T-helper 2 cell treated with Interferon-gamma antibody and Interleukin-4, amounts not matched to agents 5 μg/mL and 100 μg/mL, for 36 hours (primary cell): ENCODE measurements at places on chromosomes 12 and 14.
A peak's percentile ranks its signal among the peaks of the same experiment; 100 is the strongest.

DNA sequence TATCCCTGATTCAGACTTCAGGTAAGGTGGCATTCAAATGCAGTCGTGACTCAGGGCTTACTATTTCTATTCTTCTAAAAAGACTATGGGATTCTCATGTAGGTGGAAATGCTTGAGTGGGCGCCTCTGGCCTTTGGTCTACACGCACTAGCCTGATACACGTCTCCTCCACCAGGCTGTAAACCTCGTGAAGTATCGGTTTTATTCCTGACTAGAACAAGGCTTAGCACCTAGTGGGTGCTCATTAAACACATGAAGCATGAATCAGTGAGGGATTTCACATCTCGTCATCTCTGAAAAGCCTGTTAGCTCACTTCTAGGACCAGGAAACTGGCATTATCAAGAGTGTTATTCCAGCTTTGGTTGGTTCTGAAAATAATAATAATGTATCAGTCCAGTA, 17.7 kb upstream of the HNF1A start:
- DNase-seq: peak; percentile 11

GRCh38 chr14:50977863-50978528, 33.7 kb upstream of the PYGL start:
- DNase-seq: no peak

- DNase-seq: no peak
Measured at GRCh38 chr14:59256331-59256730, 67.9 kb downstream of the DAAM1 start.

DNA sequence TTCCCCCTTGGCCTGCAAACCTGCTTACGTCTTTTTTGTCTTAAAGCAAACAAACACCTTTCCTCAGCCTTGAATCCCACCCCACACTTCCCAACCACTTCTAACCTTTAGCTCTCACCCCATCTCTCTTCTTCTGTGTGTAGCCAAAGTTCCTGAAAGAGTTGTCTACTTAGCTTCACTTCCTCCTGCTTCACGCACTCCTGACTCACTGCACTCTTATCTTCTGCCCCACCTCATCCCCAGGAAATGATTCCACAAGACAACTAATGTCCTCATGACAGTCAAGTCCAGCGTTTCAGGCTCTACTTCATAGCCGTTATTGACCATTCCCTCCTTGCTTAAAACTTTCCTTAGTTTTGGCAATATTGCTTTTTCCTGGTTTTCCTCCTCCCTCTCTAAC, 22.4 kb downstream of the EIF2B2 start:
- no peak for DNase-seq

GRCh38 chr12:116863275-116863767, 17.9 kb downstream of the HRK start:
- no peak for DNase-seq

- DNase-seq: no peak
Measured at GRCh38 chr12:15808250-15808649, 19.1 kb upstream of the EPS8 start.

- DNase-seq: no peak
Measured at GRCh38 chr14:49240383-49240782, 345.8 kb downstream of the RPS29 start.

DNA sequence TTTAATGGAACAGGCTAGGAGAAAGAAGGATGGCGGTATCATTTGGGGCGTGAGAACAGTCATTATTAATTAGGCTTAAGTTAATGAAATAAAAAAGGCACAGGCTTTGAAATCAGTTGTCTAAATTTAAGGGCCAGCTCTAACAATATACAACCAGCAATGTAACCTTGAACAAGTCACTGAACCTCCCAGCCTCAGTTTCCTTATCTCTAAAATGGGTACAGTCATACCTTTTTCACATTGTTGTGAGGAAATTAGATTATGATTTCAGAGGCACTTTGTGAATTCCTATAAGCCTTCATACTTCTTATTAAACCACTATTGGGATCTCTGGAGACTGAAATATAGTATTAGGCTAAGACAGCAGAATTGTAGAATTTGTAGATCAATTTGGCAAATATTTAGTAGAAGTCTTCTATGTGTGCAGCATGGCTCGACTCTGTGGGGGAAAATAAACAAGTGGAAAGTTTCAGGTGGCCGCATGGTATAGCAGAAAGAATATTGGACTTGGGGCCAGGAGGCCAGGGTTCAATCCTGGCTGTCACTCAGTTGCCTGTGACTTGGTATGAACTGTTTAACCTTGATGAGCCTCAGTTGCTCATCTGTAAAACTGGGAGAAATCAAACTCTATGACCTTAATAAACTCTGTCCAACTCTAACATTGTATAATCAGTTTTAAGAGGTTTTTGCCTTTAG, 117.7 kb downstream of the ETV6 start:
- no peak for DNase-seq

GRCh38 chr14:100532154-100532861, 54.9 kb downstream of the BEGAIN start:
- DNase-seq: no peak

- no peak for DNase-seq
Measured at GRCh38 chr12:131352296-131352900, 358.5 kb upstream of the SFSWAP start.

GRCh38 chr14:53047307-53048069, 96.6 kb upstream of the FERMT2 start:
- no peak for DNase-seq

GRCh38 chr12:131211340-131211938, 257.7 kb downstream of the ADGRD1 start:
- peak; percentile 16 for DNase-seq

DNA sequence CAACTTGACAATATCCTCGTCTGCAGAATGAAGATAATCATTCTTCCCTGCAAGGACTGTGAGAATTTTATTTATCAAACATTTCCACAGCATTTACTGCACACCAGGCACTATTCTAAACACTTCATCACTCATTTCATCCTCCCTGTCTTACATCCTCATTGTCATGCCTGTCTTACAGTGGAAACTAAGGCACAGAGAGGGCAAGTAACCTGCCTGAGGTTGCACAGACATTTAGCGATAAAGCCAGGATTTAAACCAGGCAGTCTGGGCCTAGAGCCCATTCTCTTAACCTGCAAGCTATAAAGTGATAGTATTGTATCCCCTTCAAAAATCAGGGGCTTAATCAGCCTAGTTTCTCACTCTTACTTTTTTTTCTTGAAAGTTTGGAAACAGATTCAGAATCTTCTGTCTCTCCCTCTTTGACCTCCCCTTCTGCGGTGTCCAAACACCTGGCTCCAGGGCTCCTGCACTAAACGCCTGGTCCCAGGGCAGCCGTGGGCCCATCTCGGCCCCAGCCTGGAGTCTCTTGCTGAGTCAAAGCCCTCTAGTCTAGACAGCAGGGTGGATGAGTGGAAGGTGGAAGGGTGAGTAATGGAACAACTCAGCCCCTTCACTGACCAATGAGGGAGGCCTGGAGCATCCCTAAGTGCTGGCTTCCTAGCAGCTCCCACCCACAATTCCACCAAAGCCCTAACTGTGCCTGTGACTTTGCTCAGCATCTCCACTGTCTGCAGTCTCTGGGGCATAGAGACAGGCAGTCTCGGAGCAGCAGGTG, 12.5 kb downstream of the ISM2 start:
- DNase-seq: no peak

DNA sequence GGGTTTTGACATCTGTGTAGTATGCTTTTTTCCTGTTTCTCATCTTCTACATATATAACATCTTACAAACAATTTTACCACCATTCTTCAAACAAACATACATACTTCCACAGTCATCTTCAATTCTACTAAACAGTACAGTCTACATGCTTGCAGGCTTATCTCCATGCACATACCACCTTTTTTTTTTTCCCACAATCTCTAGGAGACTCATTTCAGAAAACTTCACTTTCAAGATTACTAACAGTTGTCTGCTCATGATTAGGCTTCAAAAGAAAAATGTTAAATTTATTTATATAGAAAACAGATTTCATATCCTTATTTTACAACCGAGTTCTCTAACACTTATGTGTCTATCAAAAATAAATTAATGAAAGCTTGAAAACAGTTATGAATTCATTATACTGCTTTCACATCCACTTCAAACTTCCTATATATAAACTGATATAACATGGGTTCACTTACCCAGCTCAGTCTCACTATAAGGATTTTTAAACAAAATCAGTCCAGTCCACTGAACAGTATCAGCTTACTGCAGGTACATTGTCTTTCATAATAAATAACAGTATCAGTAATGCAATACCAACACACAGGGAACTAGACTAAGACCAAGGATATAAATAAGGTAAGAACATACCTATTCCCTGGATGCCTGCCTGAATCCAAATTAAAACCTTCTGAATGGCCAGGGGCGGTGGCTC, 42.5 kb downstream of the LRP6 start:
- no peak for DNase-seq

DNA sequence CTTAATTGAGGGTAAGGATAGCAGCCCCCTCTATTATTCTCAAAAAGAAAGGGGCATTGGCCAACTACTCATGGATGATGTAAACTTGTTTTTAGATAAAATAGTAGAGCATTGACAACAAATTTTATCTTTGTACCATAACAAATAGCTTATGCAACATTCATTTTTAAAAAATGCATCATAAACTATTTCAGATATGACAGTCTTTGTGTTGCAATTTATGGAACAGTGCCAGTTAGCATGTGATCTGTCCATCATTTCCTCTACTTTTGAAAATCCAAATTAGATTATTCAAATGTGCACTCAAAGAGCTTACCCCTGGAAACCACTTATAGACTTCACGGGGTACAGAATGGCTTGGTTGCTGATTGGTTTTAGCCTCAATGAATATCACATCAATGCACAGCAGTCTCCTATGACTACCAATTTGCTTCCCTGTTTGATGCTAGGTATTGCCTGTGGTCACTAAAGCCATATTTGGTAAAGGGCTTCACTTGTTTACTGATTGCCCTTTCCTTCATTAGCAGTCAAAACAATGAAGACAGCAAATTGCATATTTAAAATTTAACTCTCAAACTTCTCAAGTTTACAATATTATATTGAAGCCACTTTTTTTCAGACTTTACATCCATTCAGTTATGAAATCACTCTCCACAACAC, 274.9 kb upstream of the MGAT4C start:
- DNase-seq: no peak

GRCh38 chr12:127998988-127999387, 268.0 kb upstream of the TMEM132C start:
- no peak for DNase-seq

GRCh38 chr14:52553002-52553670, 500 bp downstream of the GPR137C start:
- DNase-seq: peak; percentile 41

- no peak for DNase-seq
Measured at GRCh38 chr14:22084393-22085281, 411.0 kb upstream of the OR4E1 start.

- no peak for DNase-seq
Measured at GRCh38 chr12:96420277-96420835, 20.1 kb upstream of the CDK17 start.
